ENCODE measurements at places on chromosomes 5 and 9. TPM values are rescaled to one million over a fixed set of nuclear protein-coding genes. Genes with fewer than 3 reads are reported as not detected.

- DNase-seq, result no peak
These were observed 137.1 kb upstream of the TRIM32 start for GRCh38 chr9:116549786-116550660.

DNA sequence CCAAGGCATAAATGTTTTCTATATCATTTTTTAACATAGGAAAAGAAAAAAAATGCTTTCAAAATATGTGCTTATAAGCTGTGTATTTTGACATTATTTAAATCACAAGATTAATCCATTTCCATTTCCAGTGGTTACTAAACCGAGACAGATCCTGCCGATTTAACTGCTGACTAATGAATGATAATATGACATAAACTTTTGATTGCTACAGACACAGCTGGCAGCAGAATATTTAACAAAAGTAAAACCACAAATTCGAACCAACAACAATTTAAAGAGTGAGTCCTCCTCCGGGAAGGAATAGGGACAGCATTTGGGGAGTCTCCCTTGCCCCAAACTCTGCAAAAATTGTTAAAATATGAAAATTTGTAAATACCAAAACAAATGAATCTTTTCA, 401.3 kb upstream of the DAB2 start:
- no peak for DNase-seq

- DNase-seq, result no peak
These were observed 71.4 kb downstream of the SLC12A2 start for GRCh38 chr5:128154943-128155342.

- no peak for DNase-seq
These were observed 5.9 kb downstream of the DBH start for GRCh38 chr9:133641861-133642595.

RIMOC1 gene
- total RNA-seq, result 47.7 TPM

AUH gene
- 10.8 TPM for total RNA-seq

All from neural crest cell (in vitro differentiated cells).